ENCODE measurements at places on chromosomes 1 and 21.

GRCh38 chr1:21944733-21945073 lies 7.6 kb upstream of the HSPG2 start:
- DNase-seq = no peak

GRCh38 chr1:91579658-91580228 lies 79.1 kb downstream of the CDC7 start:
- DNase-seq = no peak

DNA sequence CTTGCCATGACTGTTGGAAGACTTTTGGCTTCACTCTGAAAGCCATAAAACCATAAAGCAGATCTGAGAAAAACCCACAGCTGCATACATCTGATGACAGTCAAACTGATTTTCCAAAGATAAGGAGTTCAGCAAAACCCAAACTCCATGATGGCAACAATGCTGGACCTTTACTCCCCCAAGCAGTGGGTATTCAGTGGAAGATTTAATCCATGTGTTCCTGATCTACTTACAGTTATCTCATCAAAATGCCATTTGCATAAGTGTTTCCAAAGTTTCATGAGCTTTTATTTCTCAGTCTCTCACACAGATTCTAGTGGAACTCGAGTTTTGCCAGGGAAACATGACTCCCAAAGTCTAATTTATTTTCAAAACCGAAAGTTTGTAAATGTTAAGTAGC lies 184.9 kb downstream of the ZC3H11B start:
- DNase-seq = no peak

DNA sequence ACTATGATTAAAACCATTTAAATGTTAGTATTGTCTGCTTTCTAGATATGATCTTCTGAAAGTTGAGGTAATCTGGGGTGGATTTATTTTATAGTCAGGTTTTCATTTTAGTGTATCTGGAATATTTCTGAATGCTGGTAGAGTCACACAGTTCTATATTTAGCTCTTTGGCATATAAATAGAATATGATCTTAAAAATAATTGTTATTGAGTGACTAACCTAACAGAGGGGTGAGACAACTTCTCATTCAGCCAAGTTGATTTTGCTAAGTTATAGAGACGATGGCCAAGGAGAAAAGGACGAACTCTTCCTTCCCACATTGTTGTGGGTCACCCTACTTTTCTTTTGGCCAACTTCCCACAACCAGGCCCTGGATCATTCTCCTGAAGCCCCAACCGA lies 7.2 kb upstream of the MT1HL1 start:
- no peak for DNase-seq

- DNase-seq = no peak
These were observed 45.5 kb upstream of the TACSTD2 start for GRCh38 chr1:58622571-58622970.

GRCh38 chr21:43733060-43733459 lies 14.1 kb downstream of the PDXK start:
- no peak for DNase-seq

All from NB4 (cell line).